ENCODE measurements at places on chromosomes 12 and 14. TPM values are rescaled to one million over a fixed set of nuclear protein-coding genes. Genes with fewer than 3 reads are reported as not detected.

GRCh38 chr14:102074415-102074964 lies 12.4 kb downstream of the HSP90AA1 start:
- H3K27me3 ChIP-seq: no peaks in the 10 kb centered on the region
- no peaks in the 10 kb centered on the region for H3K4me1 ChIP-seq
- peaks cover 7% of the 10 kb centered on the region for H3K36me3 ChIP-seq
- no peak for DNase-seq

- DNase-seq: peak; percentile 79
- no peaks in the 10 kb centered on the region for H3K36me3 ChIP-seq
- peaks cover 6% of the 10 kb centered on the region for H3K4me1 ChIP-seq
- H3K27me3 ChIP-seq: no peaks in the 10 kb centered on the region
- H3K27ac ChIP-seq: no peak overlapping the region
- H3K4me3 ChIP-seq: peak overlapping the region; percentile 44
These were observed 13.5 kb upstream of the TNFAIP2 start for GRCh38 chr14:103109535-103110441.

Gene AHNAK2
- total RNA-seq: 2.3 TPM

DNA sequence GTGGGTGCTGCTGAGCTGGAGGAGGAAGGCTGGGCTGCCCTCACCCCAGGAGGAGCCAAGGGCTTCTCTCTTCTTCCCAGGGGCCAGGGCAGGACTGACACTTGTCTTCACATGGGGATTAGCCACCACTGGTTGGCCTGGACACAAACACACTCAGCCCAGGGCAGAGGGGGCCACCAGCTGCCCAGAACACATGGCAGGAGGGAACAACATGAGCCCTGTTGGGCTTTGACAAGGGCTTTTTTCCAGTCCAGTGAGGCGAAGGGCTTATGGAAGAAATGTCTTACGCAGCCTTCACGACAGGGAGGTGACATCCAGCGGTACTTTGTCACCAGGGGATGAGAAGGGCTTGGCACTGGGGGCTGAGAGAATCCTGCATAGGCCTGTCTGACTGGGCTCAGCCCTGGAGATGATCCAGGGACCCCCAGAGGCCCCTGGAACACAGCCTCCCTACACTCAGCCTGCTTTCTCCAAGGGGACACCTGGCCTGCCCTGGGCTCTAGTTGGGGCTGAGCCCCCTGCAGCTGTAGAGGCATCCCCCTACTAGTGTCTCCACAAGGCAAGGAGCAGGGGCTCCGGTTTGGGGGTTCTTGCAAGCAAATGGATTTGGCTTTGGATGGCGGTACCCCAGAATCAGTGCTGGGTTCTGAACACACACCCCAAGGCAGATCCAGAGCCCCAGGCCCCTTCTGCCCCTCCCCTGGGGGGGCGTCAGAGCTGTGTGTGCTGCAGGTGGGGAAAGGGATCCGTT lies 18.9 kb downstream of the ARL6IP4 start:
- H3K36me3 ChIP-seq: no peaks in the 10 kb centered on the region
- H3K27ac ChIP-seq: no peak overlapping the region
- no peak overlapping the region for H3K4me3 ChIP-seq

DNA sequence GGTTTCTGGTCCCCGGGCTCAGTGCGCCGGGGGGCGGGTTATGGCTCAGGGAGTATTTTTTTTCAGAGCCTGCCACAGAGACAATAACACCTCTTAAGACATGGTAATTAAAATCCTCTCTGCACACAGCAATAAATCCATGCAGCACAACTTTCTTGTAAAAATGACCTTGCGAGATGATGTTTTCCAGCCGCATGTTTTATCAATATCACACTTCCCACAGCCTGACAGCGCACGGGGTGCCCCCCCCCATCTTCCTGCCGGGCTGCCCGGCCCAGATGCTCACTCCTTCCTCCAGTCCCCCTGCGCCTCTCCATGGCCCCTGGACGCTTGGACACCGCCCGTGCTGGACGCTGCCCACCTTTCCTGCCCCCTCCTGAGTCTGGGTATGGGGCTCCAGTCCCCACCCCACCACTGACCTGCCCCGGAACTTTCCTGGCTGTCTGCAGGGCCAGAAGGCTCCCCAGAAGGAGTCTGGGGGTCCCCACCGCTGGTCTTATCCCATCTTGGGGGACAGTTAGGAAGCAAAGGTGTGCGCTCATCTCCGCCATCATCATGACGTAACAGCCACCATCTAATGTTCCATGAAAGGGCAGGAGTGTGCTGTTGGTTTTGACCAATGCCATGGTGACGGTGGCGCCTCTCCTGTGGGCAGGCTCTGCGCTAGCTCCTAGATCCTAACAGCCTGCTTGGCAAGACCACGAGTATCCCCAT lies 182.9 kb downstream of the KIF26A start:
- no peaks in the 10 kb centered on the region for H3K27me3 ChIP-seq
- no peaks in the 10 kb centered on the region for H3K36me3 ChIP-seq
- no peaks in the 10 kb centered on the region for H3K4me1 ChIP-seq
- H3K27ac ChIP-seq: no peak overlapping the region

DNA sequence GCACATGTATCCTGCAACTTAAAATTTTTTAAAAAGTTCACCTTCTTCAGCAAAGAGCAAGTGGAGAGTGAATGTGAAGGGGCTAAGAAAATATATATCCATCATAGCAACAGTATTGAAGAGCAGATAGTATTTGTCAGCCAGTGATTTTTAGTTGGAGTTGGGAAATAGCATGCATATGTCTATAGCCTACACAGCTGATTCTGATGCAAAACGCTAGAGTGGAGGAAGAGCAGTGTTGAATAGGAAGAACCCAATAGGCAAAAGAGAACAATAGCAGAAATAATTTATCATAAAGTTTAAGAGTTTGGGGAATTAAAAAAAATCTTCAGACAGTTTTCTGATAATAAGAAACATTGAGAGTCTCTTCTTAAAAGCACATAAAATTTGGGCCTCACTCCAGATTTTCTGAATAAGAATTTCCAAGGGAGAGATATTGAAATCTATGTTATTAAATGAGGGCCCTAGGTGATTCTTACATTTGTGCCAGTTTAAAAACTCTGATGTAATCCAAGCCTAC lies 12.0 kb downstream of the PDE6H start:
- H3K27me3 ChIP-seq: no peaks in the 10 kb centered on the region
- H3K4me3 ChIP-seq: no peak overlapping the region
- no peak overlapping the region for H3K27ac ChIP-seq
- H3K4me1 ChIP-seq: no peaks in the 10 kb centered on the region

Gene NYNRIN
- total RNA-seq: 18.1 TPM

- peaks cover 20% of the 10 kb centered on the region for H3K36me3 ChIP-seq
- H3K4me3 ChIP-seq: no peak overlapping the region
- no peaks in the 10 kb centered on the region for H3K4me1 ChIP-seq
- no peak for DNase-seq
- no peaks in the 10 kb centered on the region for H3K27me3 ChIP-seq
- no peak overlapping the region for H3K27ac ChIP-seq
These were observed 56.5 kb downstream of the WASHC4 start for GRCh38 chr12:105164068-105164467.

DNA sequence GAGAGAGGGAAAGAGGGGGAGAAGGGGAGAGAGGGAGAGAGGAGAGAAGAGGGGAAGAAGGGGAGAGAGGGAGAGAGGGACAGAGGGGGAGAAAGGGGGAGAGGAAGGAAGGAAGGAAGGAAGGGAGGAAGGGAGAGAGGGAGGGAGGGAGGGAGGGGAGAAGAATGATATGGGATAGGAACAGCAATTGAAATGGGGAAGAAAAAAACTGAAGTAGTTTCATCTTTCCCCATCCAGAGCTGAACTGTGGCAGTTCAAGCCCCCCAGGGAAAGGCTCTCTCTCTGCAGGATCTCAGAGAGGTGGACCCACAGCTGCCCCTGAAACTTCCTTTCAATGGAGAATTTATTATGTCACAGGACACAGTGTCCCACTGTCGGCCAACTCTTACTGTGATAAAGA lies 136.9 kb downstream of the DPF3 start:
- H3K36me3 ChIP-seq: peaks cover 9% of the 10 kb centered on the region
- DNase-seq: no peak
- H3K4me1 ChIP-seq: no peaks in the 10 kb centered on the region
- H3K4me3 ChIP-seq: no peak overlapping the region
- no peak overlapping the region for H3K27ac ChIP-seq
- H3K27me3 ChIP-seq: no peaks in the 10 kb centered on the region

DNA sequence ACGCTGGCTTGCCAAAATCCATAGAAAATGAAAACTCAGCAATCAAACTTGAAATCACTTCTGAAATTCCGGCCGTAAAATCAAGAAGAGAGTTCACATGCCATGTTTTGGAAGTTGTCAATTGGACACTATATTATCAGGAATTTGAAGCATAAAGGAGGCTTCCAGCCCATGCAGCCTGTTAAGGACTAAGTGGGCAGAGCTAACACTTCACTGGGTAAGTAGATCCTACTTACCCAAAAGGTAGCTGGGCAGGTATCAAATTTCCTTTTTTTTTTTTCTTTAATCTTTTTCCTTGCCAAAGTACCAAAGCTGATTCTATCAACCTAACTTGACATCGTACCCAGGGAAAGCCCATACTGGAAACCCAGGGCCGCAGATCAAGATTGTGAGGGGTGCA lies 71.5 kb upstream of the ARHGAP5 start:
- no peaks in the 10 kb centered on the region for H3K27me3 ChIP-seq
- H3K4me3 ChIP-seq: no peak overlapping the region
- no peak overlapping the region for H3K27ac ChIP-seq
- DNase-seq: no peak
- H3K36me3 ChIP-seq: no peaks in the 10 kb centered on the region

Gene TAS2R46
- total RNA-seq: 0.88 TPM

DNA sequence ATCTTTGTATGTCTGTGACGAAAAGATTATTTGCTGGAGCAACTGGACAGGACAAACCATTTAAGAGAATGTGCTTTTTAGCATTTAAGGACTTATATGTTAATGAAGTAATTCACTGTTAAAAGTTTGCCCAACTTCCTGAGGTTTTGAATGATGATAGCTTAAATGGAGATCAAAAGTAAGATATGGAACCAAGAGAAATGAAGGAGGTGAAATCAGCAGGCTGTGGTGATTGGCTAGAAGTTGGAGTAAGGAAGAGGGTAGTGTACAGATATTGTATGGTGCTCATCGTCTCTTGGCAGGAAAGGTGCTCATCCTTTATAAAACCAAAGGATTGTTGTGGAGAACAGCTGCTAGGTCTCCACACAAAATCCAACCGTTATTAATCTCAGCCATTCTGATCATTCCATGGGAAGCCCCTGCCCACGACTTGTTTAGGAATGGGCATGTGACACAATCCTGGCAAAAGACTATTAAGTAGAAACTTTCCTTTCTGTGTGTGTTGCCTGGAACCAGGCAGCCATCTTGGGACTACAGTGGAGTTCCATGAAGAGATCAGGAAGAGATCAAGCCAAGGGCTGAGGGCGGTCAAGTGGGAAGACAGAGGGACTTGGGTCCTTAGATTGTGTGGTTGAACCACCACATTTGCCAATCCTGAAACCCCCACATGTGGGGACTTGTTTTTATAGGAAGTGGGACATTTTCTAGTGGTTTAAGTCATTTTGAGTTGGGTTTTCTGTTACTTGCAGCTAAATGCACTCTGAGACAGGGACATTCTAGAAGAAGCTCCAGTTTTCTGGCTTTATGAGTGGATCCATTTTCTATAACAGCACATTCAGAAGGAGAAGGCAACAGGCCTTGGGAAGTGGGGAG lies 56.8 kb upstream of the CHST11 start:
- H3K27me3 ChIP-seq: no peaks in the 10 kb centered on the region
- no peak overlapping the region for H3K4me3 ChIP-seq
- H3K36me3 ChIP-seq: peaks cover 4% of the 10 kb centered on the region
- H3K27ac ChIP-seq: no peak overlapping the region

All from H9 (cell line).